ENCODE measurements at places on chromosomes 6 and 20.
A peak's percentile ranks its signal among the peaks of the same experiment; 100 is the strongest.

- H3K27me3 ChIP-seq: no peaks in the 10 kb centered on the region
- no peak overlapping the region for H3K27ac ChIP-seq
- DNase-seq: no peak
- H3K4me1 ChIP-seq: no peaks in the 10 kb centered on the region
Observed at GRCh38 chr20:50523552-50524167, 13.5 kb downstream of the PTPN1 start.

GRCh38 chr6:70412252-70413113, 825 bp upstream of the FAM135A start:
- H3K4me1 ChIP-seq: peaks cover 3% of the 10 kb centered on the region
- H3K27me3 ChIP-seq: no peaks in the 10 kb centered on the region
- peak overlapping the region; percentile 93 for H3K27ac ChIP-seq
- H3K36me3 ChIP-seq: no peaks in the 10 kb centered on the region
- H3K4me3 ChIP-seq: peak overlapping the region; percentile 87

- no peak for DNase-seq
- H3K27me3 ChIP-seq: no peaks in the 10 kb centered on the region
- H3K4me3 ChIP-seq: no peak overlapping the region
- no peaks in the 10 kb centered on the region for H3K36me3 ChIP-seq
Observed at GRCh38 chr6:131754715-131755567, 44.1 kb upstream of the CTAGE9 start.

DNA sequence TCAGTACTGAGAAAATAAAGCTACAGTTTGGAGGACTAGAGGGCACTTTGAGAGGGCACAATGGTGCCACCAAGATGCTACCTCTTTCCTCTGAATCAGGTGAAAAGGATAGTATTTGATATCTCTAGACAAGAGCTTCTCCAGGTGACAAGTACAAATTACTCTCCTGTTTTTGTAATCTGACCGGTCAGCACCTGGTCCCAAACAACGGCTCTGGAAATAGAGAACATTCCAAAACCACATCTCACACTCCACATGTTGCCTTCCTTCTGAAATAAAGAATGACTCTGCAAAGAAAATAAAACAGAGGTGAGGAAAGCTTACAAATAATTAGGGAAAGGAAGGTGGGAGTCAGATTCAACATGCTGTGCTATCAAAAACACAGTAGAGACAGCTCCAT, 51.3 kb upstream of the CITED2 start:
- no peaks in the 10 kb centered on the region for H3K27me3 ChIP-seq
- H3K4me1 ChIP-seq: no peaks in the 10 kb centered on the region
- no peak overlapping the region for H3K27ac ChIP-seq
- no peak for DNase-seq
- H3K36me3 ChIP-seq: no peaks in the 10 kb centered on the region

DNA sequence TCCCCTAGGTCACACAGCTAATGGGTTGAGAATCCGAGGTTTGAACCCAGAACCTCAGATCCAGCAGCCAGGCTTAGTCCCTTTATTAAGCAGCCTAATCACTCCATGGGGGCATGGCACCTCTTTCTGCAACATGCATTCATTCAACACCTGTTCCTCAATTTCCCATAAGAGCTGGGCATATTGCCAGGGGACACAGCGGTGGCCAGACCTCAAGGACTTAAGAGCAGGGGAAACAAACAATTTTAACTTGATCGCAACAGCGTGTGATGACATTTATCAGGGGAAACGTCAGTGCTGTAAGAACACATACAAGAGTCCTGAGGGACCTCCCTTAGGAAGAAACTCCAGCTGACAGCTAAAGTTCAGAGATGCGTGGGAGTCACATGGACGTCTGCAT, 267.4 kb upstream of the CDH4 start:
- H3K4me3 ChIP-seq: no peak overlapping the region
- H3K27ac ChIP-seq: no peak overlapping the region
- H3K36me3 ChIP-seq: no peaks in the 10 kb centered on the region
- H3K4me1 ChIP-seq: no peaks in the 10 kb centered on the region
- no peaks in the 10 kb centered on the region for H3K27me3 ChIP-seq

- H3K4me1 ChIP-seq: no peaks in the 10 kb centered on the region
- H3K27ac ChIP-seq: no peak overlapping the region
- H3K4me3 ChIP-seq: no peak overlapping the region
Observed at GRCh38 chr6:161683400-161683799, 409.5 kb upstream of the AGPAT4 start.

GRCh38 chr6:137491478-137491877, 2.7 kb downstream of the OLIG3 start:
- no peak overlapping the region for H3K4me3 ChIP-seq
- no peaks in the 10 kb centered on the region for H3K36me3 ChIP-seq
- no peak for DNase-seq
- no peaks in the 10 kb centered on the region for H3K4me1 ChIP-seq
- no peak overlapping the region for H3K27ac ChIP-seq
- H3K27me3 ChIP-seq: peaks cover 5% of the 10 kb centered on the region

DNA sequence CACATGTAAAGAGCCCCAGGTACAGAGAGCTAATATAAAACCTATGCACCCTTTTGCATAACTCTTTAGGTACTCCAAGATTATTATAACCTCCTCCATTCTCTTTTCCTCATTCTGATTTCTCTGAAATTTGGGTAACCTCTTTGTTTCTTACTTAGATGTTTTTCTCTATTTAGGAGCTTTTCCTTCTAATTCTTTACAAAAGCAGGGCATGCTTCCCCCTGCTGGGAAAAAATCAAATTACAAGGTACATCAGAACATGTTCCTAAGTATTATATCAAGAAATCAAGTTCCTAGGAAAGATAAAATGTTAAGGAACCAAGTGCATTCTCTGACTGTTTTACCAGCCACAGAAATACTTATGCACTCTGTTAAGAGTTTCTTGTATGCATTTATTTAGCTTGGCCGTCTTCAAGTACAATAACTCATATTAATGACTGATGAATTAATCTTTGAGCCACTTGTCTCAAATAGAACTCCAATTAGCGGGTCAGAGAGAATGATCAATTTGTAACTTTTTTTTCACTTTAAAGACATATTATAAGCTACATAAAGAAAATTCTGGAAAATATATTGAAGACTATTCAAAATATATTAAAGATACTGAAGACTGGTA, 2.1 kb downstream of the KHDRBS2 start:
- no peak overlapping the region for H3K27ac ChIP-seq
- H3K4me3 ChIP-seq: no peak overlapping the region
- no peaks in the 10 kb centered on the region for H3K27me3 ChIP-seq
- no peaks in the 10 kb centered on the region for H3K4me1 ChIP-seq
- H3K36me3 ChIP-seq: no peaks in the 10 kb centered on the region

DNA sequence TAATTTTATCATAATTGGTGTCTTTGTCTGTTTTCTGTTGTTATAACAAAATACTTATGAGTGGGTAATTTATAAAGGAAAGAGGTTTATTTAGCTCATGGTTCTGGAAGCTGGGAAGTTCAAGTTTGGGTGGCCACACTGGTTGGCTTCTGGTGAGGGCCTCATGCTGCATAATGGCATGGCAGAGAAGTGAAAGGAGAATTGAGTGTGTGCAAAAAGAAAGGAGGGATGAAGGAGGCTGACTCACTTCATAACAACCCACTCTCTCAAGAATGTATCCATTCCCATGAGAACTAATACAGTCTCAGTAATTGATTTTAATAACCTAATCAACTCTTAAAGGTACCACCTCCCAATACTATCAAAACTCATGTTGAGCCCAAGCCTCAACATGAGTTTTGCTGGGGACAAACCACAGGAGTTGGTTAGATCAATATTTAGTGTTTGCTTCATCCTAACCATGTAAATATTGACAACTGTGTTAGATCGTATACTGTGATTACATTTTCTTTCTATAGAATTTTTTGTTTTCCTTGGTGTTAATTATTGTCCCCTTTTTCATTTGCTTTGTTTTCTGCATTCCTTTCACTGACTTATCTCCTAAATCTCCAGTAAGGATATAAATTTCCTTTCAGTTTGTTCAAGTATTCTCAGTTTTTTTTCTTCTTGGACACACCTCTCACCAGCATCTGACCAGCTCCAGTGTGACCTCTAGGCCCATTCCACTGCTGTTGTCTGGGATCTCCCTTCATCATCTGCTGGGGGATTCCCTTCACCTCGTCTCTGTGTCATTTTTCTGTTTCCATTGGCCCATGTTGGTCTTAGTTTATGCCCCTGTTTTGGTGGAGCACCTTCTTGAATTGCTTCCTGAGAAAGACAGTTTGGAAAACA, 54.8 kb upstream of the SCGN start:
- no peak for DNase-seq
- no peak overlapping the region for H3K4me3 ChIP-seq
- H3K27me3 ChIP-seq: no peaks in the 10 kb centered on the region
- no peaks in the 10 kb centered on the region for H3K36me3 ChIP-seq

GRCh38 chr6:89302195-89302770, 12.8 kb downstream of the GABRR2 start:
- H3K4me3 ChIP-seq: no peak overlapping the region
- H3K4me1 ChIP-seq: no peaks in the 10 kb centered on the region
- no peak for DNase-seq
- H3K36me3 ChIP-seq: no peaks in the 10 kb centered on the region
- H3K27ac ChIP-seq: no peak overlapping the region

GRCh38 chr6:149860834-149861602, 3.1 kb downstream of the LRP11 start:
- H3K27ac ChIP-seq: no peak overlapping the region
- H3K36me3 ChIP-seq: no peaks in the 10 kb centered on the region
- DNase-seq: no peak

- no peak for DNase-seq
- H3K4me3 ChIP-seq: no peak overlapping the region
- no peak overlapping the region for H3K27ac ChIP-seq
- no peaks in the 10 kb centered on the region for H3K36me3 ChIP-seq
- H3K4me1 ChIP-seq: no peaks in the 10 kb centered on the region
Observed at GRCh38 chr20:46023999-46024398, 5.0 kb upstream of the SLC12A5 start.

GRCh38 chr6:94133106-94133505, 713.7 kb upstream of the EPHA7 start:
- H3K36me3 ChIP-seq: no peaks in the 10 kb centered on the region
- no peak overlapping the region for H3K27ac ChIP-seq
- no peak for DNase-seq
- no peaks in the 10 kb centered on the region for H3K4me1 ChIP-seq
- no peak overlapping the region for H3K4me3 ChIP-seq

GRCh38 chr6:106223300-106223930, 102.1 kb downstream of the ATG5 start:
- DNase-seq: peak; percentile 29
- no peaks in the 10 kb centered on the region for H3K27me3 ChIP-seq
- H3K4me1 ChIP-seq: peaks cover 4% of the 10 kb centered on the region
- H3K36me3 ChIP-seq: no peaks in the 10 kb centered on the region
- H3K27ac ChIP-seq: no peak overlapping the region
- no peak overlapping the region for H3K4me3 ChIP-seq

GRCh38 chr20:31990641-31991338, 19.4 kb upstream of the CCM2L start:
- H3K27me3 ChIP-seq: no peaks in the 10 kb centered on the region
- no peak for DNase-seq
- H3K36me3 ChIP-seq: no peaks in the 10 kb centered on the region
- no peak overlapping the region for H3K27ac ChIP-seq
- H3K4me3 ChIP-seq: no peak overlapping the region

DNA sequence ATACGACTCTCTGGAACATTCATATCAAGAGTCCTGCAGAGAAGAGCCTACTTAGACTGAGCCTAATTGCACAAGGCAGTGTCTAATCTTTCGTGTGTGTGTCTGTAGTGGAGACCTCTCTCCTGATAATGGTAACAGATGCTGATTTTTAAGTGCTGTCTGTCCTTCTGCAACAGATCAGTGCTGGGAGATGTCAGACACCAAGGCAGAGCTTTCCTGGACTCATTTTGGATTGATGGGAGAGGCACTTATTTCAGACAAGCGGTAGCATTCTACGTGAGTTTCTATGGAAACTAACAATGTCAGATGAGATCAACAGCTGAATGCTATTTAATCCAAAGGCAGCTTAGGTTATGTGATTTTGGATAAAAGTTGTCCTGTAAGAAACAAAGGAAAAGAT, 167.6 kb downstream of the PLCB4 start:
- no peaks in the 10 kb centered on the region for H3K36me3 ChIP-seq
- DNase-seq: no peak
- H3K4me3 ChIP-seq: no peak overlapping the region
- H3K27ac ChIP-seq: no peak overlapping the region

- no peaks in the 10 kb centered on the region for H3K27me3 ChIP-seq
- no peak overlapping the region for H3K4me3 ChIP-seq
- no peak for DNase-seq
- no peaks in the 10 kb centered on the region for H3K36me3 ChIP-seq
- peak overlapping the region; percentile 84 for H3K27ac ChIP-seq
Observed at GRCh38 chr20:51614687-51615086, 72.2 kb upstream of the NFATC2 start.

DNA sequence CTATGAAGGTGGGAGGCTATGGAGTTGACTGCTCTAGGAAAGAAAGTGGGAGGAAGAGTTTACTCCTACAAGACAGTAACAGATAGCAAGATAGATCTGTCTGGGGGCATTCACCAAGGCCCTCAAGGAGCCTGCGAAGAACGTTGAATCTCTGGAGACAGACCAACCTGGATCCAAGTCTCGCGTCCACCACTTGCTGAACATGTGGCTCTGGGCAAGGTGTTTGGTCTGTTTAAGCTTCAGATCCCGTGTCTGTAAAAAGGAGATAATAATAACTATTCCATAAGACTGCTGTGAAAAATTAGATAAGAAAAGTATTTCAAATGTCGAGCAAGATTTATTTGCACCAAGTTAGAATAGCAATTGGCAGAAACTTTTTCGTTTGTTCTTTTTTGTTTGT, 8.1 kb upstream of the EEF1A1 start:
- no peaks in the 10 kb centered on the region for H3K4me1 ChIP-seq
- no peak overlapping the region for H3K27ac ChIP-seq
- H3K4me3 ChIP-seq: no peak overlapping the region
- H3K27me3 ChIP-seq: no peaks in the 10 kb centered on the region
- DNase-seq: no peak

GRCh38 chr6:15905488-15906419, 223.1 kb upstream of the MYLIP start:
- no peaks in the 10 kb centered on the region for H3K27me3 ChIP-seq
- H3K36me3 ChIP-seq: no peaks in the 10 kb centered on the region

DNA sequence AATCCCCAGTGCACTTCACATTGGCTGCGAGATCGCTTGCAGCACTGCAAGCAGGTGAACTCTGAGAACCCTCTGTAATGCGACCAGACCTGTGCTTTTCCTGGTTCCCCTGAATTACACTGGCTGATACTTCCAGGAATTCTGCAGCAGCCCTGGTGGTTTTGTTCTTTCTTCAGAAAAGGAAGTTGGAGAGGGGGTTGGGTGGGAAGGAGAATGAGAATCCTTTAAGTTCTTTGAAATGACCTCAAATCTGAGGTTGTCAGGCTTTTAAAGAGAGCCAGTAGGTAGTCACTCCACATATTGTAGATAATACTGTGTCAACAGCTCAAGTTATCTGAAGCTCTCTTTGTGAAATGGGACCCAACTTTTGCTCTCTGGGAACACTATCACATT, 62.4 kb downstream of the GCNT2 start:
- H3K36me3 ChIP-seq: no peaks in the 10 kb centered on the region
- DNase-seq: no peak
- no peaks in the 10 kb centered on the region for H3K27me3 ChIP-seq
- H3K4me1 ChIP-seq: no peaks in the 10 kb centered on the region

- H3K4me1 ChIP-seq: no peaks in the 10 kb centered on the region
- peak overlapping the region; percentile 45 for H3K27ac ChIP-seq
- H3K4me3 ChIP-seq: peak overlapping the region; percentile 44
- no peak for DNase-seq
- H3K27me3 ChIP-seq: peaks cover 11% of the 10 kb centered on the region
Observed at GRCh38 chr6:88166493-88167351, 575 bp upstream of the CNR1 start.

GRCh38 chr6:84739866-84740208, 24.6 kb downstream of the TBX18 start:
- no peak overlapping the region for H3K27ac ChIP-seq
- H3K4me1 ChIP-seq: no peaks in the 10 kb centered on the region
- H3K4me3 ChIP-seq: no peak overlapping the region
- H3K27me3 ChIP-seq: no peaks in the 10 kb centered on the region
